KBM-7 (cell line): ENCODE measurements at places on chromosomes 2 and 18.

GRCh38 chr2:7555260-7555659, 638.0 kb downstream of the RNF144A start:
- no peak for DNase-seq

DNA sequence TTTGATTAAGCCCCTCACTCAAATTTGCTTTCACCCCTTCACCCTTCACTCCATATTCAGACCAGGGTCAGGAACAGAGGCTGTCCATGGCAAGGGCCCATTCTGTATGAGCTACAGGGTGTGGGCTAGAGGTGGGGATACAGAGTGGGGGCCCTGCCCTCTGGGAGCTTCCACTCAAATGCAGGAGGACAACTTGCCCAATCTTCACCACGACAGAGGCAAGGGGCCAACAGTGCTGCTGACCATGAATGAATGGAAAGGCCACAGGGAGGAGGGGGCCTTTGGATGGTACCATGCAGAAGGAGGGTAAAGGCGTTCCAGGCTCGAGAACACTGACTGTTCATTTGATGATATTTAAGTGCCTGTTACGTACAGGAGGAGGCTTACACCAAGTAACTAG, 22.8 kb downstream of the ADRA2B start:
- no peak for DNase-seq

- peak; percentile 88 for DNase-seq
Observed at GRCh38 chr2:235050980-235051351, 99.1 kb downstream of the SH3BP4 start.

DNA sequence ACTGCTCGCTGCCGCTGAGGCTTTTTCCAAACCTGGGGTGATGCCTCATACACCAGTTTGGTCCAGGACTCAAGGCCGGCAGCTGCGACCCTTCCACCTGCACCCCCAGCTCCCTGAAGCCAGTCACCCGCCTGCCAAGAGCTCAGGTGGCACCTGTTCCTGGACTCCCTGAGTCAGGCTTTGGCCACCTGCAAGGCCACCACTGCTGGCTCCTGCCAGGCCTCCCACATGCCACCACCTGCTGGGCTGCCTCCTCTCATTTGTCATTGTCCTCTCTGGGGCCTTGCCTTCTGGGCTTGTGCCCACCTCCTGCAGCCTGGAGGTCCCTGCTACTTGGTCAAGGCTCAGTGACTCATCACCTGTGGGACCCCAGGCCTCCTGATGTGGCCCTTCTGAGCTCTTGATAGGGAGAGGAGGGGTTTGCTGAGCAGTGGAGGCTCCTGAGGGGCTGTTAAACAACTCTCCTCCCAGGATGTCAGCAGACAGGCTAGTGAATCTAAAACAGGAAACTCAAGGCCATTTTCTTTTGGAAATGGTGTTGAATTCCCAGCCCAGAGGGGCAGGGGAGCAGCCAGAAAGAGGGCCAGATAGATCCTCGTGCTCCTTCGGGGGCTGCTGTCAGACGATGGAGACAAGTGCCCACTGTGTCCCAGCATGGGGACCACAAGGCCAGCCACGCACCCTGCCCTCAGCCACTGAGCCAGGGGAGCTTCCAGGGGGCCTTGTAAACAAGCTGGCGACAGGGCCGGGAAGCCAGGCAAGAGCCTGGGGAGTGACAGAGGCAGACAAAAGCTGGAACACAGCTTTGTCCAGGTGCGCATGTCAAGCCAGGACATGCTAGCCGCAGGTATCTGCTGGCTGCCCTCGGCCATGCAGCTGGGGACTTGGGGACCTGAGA, 416.8 kb downstream of the LRATD1 start:
- DNase-seq, result no peak

- no peak for DNase-seq
Observed at GRCh38 chr2:15559379-15560139, 1.6 kb downstream of the NBAS start.

DNA sequence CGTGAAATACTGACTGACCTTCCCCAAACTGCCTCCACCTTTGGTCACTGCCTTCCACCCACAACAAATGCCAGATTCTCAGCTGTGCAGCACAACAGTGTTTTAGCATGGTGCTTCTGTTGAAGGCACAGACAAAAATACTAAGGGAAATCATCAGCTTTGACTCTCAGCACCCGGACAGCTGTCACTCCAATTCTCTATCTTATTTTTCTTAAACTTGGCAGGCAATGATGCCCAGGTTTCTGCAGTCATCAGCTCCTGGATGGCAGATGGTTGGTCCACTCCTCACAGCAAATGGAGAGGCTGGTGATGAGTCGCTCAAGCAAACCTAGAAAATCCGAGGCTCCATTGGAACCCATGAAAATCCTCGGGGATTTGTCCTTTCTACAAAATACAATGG, 2.9 kb upstream of the FAM124B start:
- DNase-seq, result no peak

DNA sequence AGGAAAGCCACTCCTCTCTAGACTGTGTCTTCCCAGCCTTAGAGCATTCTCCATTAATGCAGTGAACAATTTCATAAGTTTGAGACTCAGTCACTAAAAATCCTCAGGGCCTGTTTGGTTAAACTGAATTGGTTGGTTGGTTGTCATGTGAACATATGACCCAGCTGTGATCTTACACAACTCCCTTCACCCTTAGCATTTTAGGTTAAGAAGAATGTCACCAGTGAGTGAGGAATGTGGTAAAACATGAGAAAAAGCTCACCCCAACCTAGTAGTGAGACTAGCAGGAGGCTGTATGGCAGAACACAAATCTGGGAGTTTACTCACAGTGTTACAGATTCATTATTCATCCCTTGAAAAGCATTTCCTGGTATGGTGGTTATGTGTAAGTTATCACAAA, 32.4 kb downstream of the LHCGR start:
- no peak for DNase-seq

- DNase-seq, result no peak
Observed at GRCh38 chr2:29834624-29835023, 86.8 kb downstream of the ALK start.

GRCh38 chr2:12737297-12737696, 20.6 kb downstream of the TRIB2 start:
- DNase-seq, result peak; percentile 12

GRCh38 chr18:54392543-54393023, 34.9 kb downstream of the C18orf54 start:
- DNase-seq, result peak; percentile 88

DNA sequence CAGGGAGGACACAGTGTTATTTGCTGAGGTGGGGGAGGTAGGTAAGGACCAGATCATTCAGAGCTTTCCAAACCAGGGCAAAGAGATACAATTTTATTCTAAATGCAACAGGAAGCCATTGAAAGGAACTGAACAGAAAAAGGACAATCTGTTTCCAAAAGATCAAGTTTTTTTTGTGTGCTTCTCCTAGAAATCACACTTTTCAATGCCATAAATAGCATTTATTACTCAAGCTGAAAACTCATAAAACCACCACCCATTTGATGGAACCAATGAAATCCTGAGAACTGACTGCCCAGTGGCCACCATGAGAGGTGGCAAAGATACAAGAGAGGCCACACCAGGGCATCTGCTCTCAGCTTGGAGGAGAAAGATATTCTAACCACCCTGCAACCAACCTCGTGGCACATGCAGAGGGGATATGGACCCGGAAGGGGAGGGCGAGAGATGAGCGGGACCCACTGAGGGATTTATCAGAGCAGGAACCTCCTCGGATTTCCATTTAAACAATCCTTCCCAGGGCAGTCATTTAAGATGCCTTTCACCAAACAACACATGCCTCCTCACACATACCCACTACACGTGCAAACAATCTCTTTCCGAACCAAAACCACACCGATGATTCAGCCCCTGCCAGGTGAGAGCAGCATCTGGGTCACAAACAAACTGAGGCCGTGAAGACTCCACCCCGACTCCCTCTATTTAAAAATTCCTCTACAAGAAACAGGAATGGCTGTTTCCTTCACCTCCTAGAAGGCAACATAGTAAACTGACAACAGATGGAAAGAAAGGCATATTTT, 8.8 kb downstream of the CYB5A start:
- no peak for DNase-seq

- DNase-seq, result no peak
Observed at GRCh38 chr18:33014060-33014796, 241.4 kb upstream of the KLHL14 start.

GRCh38 chr18:52236131-52236530, 103.9 kb upstream of the DCC start:
- DNase-seq, result no peak

DNA sequence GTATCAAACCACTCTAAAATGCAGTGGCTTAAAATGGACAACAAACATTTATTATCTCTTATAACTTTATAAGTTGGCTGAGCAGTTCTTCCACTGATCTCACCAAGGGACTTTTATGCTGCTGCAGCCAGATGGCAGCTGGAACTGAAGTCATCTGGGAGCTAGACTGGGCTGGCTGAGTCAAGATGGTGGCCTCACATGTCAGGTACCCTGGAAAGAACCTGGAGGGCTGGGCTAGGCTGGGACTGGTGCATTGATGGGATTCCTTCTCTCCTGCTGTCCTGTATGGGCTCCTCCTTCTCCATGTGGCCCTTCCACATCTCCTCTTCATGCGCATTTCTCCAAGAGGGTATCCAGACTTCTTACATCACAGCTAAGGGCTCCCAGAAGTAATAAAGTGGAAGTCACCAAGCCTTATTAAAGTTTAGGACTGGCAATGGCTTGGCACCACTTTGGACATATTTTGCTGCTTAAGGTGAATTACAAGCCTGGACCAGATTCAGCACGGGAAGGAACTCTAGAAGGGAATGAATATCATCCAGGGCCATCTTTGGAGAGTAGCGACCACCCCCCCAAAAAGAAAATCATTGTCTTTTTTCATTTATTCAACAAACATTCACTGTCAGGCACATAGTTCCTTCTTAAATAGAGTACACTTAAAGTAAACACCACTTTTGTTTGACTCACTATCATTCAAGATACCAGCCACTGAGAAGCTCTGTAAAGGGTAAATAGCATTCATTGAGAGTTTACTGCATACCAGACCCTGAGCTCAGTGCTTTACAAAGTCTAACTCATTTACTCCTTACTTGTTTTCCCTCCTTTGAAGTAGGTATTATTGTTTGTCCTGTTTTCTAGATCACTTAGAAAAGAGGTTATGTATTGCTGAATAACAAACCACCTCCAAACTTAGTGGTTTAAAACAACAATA, 138.0 kb downstream of the ZFP36L2 start:
- no peak for DNase-seq

GRCh38 chr18:35524226-35524625, 26.5 kb upstream of the INO80C start:
- DNase-seq, result no peak

- DNase-seq, result no peak
Observed at GRCh38 chr18:3015204-3015592, 2.3 kb upstream of the LPIN2 start.

GRCh38 chr2:134676960-134677359, 41.8 kb downstream of the TMEM163 start:
- DNase-seq, result no peak

DNA sequence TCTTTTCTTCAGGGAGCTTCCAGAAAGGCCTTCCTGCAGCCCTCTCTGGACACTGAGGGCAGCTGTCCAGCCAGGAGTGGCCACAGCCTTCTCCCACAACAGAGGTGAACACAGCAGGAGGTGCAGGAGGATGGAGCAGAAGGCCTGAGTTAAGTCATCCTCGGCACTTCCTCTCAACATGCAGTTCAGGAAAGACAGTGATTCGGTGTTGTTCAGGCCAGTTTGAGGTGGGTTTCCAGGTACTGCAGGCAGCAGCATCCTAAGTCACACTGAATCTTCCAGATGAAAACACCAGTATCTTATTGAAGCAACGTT, 225.3 kb upstream of the PXDN start:
- no peak for DNase-seq

- DNase-seq, result no peak
Observed at GRCh38 chr2:16136461-16137035, 196.2 kb downstream of the MYCN start.

DNA sequence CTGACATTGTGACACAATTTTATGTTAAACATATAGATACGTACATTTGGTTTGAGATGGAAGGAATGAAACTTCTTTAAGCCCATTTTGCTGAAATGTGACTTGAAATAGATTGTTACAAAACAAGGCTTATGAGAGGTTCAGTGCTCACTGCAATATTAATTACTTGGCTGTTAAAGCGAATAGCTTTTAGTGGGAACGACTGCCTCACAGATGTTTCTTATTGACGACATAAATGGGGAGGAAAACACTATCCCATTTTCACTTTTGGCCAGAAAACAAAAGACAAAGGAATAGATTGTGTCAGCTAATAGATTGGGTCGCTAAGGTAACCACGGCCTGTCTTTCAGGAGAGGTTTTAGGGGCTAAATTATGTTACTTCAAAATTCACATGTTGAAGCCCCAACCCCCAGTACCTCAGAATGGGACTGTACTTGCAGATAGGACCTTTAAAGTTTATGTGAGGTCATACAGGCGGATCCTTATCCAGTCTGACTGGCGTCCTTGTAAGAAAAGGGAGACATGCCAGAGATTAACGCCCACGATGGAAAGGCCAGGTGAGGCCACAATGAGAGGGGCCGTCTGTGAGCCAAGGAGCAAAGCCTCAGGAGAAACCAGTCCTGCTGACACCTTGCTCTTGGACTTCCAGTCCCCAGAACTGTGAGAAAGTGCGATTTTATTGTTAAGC, 10.8 kb downstream of the INPP1 start:
- no peak for DNase-seq

GRCh38 chr18:74831571-74832250, 234.0 kb downstream of the ZNF407 start:
- no peak for DNase-seq

GRCh38 chr2:23418056-23418455, 33.1 kb downstream of the KLHL29 start:
- no peak for DNase-seq

GRCh38 chr2:86039178-86039962, 66.3 kb downstream of the POLR1A start:
- DNase-seq, result no peak

- no peak for DNase-seq
Observed at GRCh38 chr18:50231621-50232020, 34.7 kb downstream of the CFAP53 start.

DNA sequence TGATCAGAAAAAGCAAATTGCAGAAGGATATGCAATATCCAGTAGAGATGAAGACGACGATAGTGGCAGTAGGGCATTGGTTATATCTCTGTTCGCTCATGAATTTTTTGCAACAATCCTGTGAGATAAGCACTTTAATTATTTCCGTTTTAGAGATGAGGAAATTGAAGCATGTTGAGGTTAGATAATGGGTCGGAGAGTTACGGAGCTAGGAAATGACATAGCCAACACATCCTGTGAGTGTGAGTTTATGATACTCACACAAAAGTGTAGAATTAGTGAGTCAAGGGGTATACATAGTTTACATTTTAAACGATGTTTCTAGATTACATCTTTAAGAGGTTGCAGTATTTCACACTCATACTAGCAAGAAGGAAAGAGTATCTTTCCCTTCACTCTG, 123.1 kb upstream of the ARL4C start:
- peak; percentile 42 for DNase-seq
